HS-5 (cell line): ENCODE measurements at places on chromosomes 11 and 22.

DNA sequence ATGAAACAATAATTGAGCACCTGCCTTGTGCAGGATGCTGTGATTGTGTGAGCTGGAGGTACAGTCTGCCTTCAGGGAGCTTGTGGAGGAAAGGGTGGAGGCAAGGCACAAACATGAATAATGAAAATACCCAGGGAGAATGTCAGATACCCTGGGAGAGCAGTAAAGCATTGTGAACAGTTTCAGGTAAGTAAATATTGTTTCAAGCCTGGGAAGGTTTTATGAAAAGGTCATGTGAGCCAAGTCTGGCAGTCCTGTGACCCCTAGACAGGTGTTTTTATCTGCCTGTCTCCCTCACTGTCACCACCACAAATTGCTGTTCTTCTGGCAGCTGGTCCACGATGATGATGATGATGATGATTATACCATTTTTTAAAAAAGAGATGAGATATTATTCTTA lies 32.0 kb downstream of the SPECC1L start:
- DNase-seq, result no peak

DNA sequence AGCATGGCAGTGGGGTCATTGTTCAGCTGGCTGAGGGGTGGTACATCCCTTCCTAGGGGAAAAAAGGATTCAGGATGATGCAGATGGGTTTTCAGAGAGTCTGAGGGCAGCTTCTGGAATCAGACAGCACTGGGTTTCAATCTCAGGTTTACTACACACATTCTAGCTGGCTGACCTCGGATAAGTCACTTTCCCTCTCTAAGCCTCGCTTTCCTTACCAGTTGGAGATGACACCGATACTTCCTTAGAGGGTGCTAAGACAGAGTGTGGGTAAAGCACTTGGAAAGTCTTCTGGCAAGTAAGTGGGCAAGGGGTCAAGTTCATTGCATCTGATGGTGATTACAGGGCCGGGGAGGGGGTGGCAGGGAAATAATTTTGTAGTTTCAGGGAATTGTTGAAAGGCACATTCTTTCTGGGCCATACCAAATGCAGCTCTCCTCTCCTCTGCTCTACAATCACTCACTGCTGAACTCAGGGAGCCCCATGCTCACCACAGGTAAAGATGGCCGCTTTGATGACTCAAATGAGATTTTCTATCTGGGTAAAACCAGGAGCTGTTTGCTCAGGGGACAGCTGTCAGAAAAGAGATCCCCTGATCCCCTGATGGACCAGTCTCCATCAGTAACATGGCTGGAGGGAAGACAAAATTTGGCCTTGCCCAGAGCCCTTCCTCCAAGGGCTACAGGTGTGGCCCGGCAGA lies 6.5 kb upstream of the MIAT start:
- DNase-seq, result no peak

- no peak for DNase-seq
These were observed at the start of gene ZNF280A for GRCh38 chr22:22520020-22520656. ZNF280A (minus strand) TSS chr22:22520270; CDS start chr22:22515630, 4,640 bp downstream.

DNA sequence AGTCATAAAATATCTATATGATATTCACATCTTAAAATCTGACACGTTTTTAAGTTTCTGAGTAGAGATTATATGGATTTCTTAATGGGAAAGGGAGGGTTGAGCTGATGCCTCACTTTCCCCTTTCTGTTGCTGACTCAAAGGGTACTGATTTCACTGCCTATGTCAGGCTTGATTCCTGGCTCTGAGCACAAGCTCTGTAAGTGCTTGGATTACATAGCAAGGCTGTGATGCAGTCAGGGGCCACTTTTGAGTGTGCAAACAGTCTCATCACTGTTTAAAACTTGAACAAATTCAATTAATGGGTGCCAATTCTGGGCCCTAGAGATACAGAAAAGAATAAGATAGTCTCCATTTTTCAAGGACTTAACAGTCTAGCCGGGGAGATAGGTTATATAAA lies 14.4 kb downstream of the ATXN10 start:
- DNase-seq, result no peak
